ENCODE measurements at places on chromosomes 6 and 20.
A peak's percentile ranks its signal among the peaks of the same experiment; 100 is the strongest.

GRCh38 chr6:170244721-170245474 lies 46.0 kb downstream of the DLL1 start:
- no peak for DNase-seq

- DNase-seq = no peak
These were observed 93.4 kb upstream of the ARID1B start for GRCh38 chr6:156683821-156684220.

- no peak for DNase-seq
These were observed 548 bp upstream of the BCAS4 start for GRCh38 chr20:50794181-50794845.

GRCh38 chr6:152671171-152671570 lies 26.5 kb upstream of the MYCT1 start:
- no peak for DNase-seq

- DNase-seq = no peak
These were observed 127.8 kb downstream of the CD109 start for GRCh38 chr6:73823832-73824231.

DNA sequence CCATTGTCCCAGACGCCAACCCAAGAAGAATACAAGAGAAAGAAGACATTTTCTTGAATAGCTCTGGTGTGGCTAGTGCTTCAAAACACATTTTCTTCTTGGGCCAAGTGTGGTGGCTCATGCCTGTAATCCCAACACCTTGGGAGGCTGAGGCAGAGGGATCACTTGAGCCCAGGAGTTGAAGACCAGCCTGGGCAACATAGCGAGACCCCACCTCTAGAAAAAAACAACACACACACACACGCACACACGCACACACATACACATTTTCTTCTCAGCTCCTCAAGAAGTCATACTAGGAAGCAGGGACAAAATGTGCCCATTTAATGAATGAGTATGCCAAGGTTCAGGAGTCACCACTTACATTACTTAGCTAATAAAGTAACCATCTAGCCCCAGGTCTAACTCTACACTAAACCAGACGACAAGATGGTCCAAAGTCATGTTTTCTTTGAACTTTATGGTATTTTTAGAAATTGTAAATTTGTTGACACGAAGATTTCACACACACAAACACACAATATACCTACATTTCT lies 68.8 kb downstream of the ZMYND8 start:
- DNase-seq = no peak

GRCh38 chr20:38818113-38819065 lies 12.9 kb downstream of the PPP1R16B start:
- DNase-seq = no peak

GRCh38 chr20:10826111-10826510 lies 152.3 kb upstream of the JAG1 start:
- no peak for DNase-seq

DNA sequence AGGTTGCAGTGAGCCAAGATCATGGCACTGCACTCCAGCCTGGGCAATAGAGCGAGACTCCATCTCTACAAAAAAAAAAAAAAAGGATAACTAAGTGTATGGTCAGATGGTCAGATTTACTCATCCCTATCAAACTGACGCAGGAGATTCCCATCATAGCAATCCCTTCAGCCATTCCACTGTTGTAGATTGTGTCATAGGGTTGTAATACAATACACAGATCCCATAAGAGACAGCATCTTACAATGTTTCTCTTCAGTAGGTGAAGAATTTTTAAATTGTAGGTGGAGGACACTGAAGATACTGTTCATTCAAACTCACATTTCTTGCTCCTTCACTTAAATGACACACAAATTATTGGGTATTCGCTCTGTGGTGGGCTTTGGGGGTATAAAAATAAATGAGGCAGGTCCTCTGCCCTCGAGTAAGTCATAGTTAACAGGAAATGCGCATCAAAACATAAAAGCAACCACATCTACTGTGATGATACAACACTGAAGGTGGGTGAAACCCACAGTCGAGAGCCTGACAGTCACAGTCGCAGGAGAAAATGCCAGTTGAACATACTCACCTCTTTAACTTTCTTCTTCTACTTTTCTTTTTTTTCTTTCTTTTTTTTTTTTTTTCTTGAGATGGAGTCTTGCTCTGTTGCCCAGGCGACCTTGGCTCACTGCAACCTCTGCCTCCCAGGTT lies 205.5 kb downstream of the ZNF217 start:
- peak; percentile 77 for DNase-seq

GRCh38 chr6:15184441-15184861 lies 61.4 kb upstream of the JARID2 start:
- DNase-seq = no peak

DNA sequence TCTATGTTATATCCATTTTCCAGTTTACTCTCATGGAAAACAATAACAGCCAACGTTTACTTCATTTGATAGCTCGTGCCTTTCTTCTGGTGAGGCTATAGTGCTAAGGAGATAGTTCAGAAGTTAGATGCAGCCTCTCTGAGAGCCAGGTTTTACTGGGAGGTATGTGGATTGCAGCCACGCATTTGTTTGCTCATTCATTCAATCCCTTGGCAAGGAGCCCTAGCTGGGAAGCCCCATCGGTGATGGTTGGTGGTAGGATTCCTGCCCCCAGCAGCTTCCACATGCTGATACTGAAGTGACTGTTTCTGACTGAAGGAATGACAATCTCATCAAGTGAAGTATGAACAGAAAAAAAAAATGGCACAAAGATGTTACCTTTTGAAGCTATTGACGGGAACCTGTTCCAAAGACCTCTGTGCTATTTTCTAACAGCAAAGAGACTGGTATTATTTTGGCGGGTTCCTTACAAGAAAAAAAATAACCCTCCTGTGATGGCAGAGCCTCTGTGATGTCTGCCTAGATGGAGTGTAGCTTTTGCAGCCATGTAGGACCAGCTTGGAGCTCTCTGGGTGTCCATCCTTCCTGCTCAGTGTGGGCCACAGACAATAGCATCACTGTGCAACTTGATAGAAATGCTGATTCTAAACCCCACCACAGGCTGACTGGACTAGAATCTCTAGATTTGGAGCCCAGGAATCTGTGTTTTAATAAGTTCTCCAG lies 30.6 kb downstream of the SNAP25 start:
- no peak for DNase-seq

DNA sequence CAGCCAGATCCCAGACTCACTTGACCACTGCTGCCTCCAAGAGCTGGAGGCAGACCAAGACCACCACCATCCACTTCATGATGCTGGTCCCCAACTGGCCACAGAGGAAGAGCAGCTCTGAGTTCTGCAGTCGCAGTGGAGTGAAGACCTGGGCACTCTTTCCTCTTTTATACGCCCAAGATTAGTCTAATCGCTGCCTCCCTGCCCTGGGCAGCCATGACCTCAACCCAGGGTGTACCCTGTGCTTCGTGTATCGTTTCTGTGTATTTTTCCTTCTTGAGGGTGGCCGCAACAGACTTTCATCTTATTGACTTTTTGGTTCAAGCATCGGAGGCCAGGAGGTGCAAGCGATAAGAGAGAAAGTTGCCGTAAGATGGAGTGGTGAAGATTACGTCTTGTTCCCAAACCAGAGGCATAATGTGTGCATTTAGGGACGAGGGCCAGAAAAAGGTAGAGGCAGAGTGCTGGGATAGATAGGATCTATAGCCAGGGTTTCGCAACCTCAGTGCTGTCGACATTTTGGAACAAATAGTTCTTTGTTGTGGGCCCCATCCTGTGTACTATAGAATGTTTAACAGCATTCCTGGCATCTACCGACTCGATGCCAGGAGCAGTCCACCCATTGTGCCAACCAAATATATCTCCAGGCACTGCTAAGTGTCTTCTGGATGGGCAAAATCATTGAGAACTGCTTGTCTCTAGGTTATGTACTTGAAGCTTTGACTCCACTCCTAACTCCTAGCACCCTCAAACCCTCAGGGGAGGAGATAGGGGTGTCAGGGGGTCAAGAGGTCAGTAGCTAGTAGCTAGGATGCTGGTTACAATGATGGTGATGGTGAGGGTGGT lies at the start of gene PGC:
Gene PGC (minus strand): TSS at position 142 of the 846 bp plus-strand sequence. CDS start 63 bp downstream, at position 79.
- DNase-seq = no peak

DNA sequence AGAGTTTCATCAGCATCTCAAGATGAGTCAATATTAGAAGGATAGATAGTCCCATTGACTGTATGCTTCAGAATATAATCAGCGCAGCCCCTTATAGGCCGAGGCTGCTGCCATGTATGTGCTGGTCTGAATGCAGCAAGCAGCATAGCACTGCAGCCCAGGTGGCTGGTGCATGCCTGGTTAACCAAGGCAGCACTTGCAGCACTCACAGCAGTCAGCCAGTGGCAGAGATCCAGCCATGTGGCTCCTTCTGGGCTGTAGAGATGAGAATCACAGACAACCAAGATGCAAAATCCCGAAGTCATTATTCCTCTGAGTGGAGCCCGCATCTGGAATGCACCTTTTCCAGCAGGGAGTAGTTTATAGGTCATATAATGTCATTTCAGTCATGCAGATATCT lies 251.9 kb downstream of the UST start:
- no peak for DNase-seq

GRCh38 chr20:20317195-20317594 lies 50.7 kb upstream of the INSM1 start:
- no peak for DNase-seq

DNA sequence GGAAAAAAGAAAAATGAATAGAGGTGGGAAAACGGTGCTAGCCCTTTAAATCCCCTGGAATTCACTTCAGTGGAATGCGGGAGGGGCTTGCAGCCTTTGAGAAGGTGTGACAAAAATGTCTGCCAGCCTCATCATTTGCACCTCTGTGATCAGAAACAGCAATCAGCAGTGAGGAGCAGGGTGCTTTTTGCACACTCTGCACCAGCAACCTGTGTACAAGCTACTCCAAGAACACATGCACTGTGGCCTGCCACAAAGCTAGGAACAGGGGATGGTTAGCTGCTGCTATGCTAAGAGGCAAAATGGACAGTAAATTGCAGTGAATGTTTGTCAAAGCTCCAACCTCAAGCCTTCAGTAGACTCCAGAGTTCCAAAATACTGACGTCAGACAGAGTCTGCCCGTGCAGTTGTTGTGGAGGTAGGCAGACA lies 29.7 kb downstream of the GINS1 start:
- DNase-seq = no peak

GRCh38 chr20:58603721-58604120 lies 47.4 kb upstream of the STX16 start:
- no peak for DNase-seq

- DNase-seq = no peak
These were observed 42.6 kb upstream of the ENPP1 start for GRCh38 chr6:131765081-131765803.

DNA sequence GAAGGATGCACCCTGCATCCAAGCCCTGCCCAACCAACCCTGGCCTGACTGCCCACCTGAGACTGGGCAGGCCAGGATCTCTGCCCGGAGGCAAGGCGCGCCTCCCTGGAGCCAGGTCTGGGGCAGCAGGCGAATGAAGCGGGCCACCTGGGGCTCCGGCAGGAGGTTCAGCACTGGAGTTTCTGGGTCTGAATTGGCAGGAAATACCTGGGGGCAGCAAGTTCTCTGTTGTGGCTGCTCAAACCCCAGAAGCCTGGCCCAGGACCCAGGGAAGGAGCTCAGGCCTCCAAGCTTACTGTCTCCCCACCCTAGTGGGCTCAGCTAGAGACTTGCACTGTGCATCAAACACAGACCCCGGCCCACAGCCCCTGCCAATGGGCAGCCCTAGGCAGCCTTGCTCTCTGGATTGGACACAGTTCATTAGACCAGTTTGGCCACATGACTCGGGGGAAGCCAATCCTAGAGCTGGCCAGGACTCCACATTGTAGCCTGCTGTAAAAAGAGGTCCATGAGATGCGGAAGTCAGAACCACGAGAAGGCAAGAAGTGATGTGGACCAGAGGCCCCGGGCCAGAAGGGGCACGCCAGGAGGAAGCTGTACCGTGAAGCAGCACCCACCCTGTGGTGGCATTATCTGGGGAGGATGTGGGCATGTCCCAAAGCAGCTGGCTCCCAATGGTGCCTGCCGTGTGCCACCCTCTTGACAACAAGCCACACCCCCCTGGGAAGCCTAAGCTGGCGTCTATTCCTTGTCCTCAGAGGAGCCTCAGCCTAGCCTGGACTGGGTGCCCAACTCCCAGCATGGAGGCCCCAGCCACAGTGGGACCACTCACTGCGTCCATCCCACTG lies 3.1 kb downstream of the CPXM1 start:
- peak; percentile 25 for DNase-seq

- DNase-seq = peak; percentile 58
These were observed 107.1 kb downstream of the CEBPB start for GRCh38 chr20:50297498-50298376.

DNA sequence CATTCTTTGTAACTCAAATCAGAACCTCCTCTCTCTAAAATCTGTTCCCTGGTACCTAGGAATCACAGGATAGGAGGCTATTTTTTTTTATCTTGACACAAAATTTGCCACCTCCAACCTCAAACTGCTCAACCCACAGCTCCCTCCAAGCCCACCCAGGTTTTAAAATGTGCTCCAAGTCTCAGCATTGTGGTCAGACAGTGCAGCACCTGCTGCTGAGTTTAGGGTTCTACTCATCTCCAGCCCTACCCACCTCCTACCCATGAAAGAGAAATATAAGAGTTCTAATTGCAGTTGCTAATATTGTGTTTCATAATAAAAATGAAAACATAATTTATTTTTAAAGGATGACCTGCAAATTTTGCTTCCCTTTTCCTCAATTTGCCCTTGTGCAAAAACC lies 496.5 kb downstream of the MAFB start:
- DNase-seq = no peak

DNA sequence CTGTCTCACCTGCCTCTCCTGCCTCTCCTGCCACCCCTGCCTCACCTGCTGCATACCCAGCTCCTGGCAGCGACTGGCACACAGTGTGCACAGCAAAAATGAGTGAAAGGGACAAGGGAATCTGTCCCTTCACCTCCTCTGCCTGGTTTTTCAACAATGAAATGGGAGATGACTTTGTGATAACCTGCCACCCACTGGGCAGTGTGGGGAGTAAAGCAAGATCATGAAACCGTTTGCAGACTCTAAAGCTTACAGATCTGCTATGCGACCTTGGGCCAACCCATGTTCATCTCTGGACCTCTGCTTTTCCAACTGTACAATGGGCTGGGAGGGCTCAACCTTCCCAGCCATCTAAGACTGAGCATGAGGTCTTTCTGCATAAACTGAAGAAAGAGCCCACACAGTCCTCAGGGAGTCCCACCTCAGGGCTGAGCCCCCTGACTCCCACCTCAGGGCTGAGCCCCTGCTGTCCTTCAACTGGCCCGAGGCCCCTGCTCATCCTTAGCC lies 81.1 kb downstream of the RIPOR3 start:
- DNase-seq = no peak

DNA sequence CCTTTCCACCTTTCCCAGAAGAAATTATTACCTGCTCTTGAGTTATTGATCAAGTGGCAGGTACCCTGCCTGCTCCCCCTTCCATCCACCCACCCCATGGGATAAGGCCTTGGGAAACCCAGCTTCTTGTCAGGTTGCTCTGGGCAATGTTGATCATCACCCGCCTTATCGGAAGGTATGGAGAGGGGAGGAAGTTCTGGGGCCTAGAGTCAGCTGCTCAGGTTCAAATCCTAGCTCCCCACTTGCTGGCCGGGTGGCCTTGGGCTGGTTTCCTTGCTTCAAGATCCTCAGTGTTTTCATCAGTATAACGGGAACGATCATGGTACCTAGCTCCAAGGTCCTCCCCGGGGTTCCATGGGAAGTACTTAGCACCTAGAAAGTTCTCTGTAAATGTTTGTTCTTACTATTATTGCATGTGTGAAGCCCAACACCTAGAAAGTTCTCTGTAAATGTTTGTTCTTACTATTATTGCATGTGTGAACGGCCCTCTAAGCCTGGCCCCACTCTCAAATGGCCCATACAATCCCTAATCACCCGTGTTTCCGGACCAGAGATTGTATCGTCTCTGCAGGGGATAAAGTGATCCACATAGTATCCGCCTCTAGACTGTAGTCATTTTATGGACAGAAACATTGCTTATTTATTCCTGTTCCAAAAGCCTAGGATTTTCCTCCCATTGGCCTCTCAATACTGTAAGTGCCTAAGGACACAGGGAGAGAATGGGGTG lies 1.1 kb upstream of the PREX1 start:
- DNase-seq = no peak
